ENCODE measurements at places on chromosomes 16 and 17.

DNA sequence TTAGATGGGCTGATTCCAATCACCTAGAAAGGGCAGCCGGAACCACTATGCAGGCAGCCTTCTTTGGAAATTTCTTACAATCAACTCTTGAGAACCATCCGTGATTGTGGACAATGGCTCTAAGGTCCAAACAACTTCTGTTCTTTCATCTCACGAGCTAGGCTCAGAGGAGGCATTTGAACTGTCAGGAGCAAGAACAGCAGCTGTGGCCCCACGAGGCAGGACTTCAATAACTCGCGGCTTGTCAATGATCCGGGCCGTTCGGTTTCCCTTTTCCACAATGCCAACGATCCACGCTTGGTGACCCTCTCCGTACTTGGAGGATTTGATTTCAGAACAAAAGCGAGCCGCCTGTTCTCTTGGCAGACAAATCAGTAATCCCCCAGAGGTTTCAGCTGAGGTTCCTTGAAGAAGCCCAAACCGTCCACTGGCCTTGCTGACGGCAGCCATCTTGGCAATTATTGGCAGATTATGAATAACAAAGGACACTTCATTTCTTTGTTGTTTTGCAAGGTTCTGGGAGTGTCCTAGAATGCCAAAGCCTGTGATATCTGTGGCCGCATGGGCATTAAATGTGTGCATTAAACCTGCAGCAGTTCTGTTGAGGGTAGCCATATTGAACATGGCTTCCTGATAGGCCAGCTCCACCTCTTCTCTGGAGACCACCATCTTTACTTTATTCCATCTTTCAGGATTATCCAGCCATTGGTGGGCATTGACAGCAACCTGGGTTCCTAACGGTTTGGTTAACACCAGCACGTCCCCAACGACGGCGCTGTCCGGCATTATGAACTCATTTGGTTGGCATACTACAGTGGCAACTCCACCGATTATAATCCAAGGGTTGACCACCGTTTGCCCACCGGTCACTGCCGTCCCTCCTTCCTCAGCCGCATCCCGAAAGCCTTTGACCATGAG, 1.2 kb downstream of the SEPHS2 start:
- DNase-seq = no peak

DNA sequence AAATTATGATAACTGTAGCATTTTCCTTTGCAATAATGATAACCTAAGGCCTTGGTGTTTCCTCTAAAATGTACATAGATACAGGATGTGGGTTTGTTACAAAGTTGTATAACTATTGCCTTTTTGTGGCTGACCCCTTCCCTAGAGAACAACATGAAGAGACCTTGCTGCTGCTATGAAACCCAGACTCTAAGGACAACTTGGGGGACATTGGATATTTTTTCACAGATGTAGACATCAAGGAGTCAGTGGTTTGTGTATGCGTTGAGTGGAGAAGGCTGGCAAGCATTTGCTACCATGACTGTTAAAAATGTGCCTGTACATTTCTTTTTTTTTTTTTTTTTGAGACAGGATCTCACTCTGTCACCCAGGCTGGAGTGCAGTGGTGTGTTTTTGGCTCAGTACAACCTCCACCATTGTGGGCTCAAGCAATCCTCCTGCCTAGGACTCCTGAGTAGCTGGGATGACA, 12.3 kb downstream of the HMOX2 start:
- DNase-seq = no peak

DNA sequence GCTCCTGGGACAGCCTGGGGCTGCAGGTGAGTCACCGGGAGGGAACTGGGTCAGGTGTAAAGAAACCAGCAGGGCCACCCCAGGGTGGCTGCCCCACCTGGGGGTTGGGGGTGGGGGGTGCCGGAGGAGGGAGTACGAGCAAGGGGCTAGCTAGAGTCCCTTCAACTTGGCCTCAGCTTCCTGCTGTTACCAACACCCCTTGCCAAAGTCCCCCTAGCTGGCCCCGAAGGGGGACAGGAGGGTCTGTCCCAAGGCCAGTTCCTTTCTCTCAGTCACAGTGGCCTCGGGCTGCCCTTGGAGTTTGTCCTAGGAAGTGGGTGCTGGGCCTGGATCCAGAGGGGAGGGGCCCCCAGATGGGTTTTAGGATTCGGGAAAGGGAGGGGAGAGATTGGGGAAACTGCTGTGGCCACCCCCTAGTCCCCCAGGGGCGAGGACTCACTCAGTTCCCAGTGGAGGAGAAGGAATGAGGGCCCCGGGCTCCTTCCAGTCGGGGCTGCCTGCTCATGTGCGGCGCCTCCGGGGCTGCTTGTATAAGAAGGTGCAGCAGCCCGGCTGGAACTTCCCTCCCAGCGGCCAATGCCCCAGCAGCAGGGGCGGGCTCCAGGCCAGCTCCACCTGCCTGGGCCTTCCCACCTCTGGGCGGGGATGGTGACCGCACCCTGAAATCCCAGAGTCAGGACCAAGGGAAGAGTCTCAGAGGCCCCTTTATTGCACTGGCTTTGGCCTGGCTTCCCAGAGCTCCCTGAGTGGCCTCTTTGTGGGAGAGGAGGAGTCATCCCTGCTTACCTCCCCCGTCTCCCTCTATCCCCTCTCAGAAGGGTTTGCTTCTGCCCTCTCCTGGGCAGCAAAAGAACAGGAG, 7.3 kb downstream of the ARHGAP27 start:
- peak; percentile 85 for DNase-seq

GRCh38 chr17:30378241-30378824, 394 bp upstream of the CPD start:
- no peak for DNase-seq

GRCh38 chr16:12416136-12416787, 387.4 kb downstream of the CPPED1 start:
- DNase-seq = no peak

DNA sequence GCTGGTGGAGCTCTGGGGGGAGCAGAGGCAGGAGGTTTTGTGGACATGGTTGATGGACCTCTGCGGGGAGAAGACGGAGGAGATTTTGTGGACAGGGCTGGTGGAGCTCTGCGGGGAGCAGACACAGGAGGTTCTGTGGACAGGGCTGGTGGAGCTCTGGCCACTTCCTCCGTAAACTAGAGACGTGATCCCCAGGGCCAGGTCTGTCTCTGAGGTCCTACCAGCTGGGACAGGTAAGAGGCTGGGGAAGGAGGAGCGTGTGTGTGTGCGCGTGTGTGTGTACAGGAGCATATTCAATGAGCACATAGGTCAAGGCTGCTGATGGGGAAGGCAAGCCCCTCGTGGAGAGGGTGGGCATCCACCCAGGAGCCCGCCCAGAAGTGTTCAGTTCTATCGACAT, 20.6 kb downstream of the RPH3AL start:
- DNase-seq = no peak

- DNase-seq = no peak
Measured at GRCh38 chr17:46179375-46179999, 13.7 kb downstream of the KANSL1 start.
